Activated CD4-positive, alpha-beta T cell treated with anti-CD3 and anti-CD28 coated beads for 36 hours (primary cell): ENCODE measurements at places on chromosomes 1 and 21. TPM values are rescaled to one million over a fixed set of nuclear protein-coding genes. Genes with fewer than 3 reads are reported as not detected.

DNA sequence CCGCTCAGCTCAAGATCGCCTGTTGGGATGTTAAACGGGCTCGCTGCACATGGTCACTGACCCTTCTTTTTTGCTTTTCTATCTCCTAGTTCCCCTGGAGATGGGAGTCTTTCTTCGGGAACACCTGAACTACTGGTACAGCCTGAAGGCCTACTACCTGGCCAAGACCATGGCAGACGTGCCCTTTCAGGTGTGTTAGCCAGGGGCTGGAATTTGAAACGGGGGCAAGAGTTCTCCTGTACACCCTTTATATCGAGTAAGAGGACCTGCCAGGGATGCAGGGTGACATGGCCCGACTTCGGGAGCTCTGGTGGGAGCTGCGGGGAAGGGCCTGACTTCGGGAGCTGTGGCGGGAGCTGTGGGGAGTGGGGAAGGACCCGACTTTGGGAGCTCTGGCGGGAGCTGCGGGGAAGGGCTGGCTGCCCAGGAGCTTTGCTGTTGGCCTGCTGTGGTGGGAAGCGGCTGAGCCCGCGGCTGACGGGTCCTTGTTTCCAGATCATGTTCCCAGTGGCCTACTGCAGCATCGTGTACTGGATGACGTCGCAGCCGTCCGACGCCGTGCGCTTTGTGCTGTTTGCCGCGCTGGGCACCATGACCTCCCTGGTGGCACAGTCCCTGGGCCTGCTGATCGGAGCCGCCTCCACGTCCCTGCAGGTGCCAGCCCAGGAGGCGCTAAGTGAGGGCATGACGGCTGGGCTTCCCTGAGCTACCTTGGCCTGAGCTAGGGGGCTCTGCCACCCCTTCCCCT lies 24.0 kb downstream of the TFF3 start:
- no peaks in the 10 kb centered on the region for H3K4me1 ChIP-seq
- no peak overlapping the region for H3K4me3 ChIP-seq
- no peak for DNase-seq
- H3K27ac ChIP-seq: no peak overlapping the region
- H3K27me3 ChIP-seq: no peaks in the 10 kb centered on the region
- peaks cover 24% of the 10 kb centered on the region for H3K36me3 ChIP-seq

- no peak for DNase-seq
- peaks cover 13% of the 10 kb centered on the region for H3K36me3 ChIP-seq
- no peak overlapping the region for H3K4me3 ChIP-seq
- no peaks in the 10 kb centered on the region for H3K27me3 ChIP-seq
- H3K4me1 ChIP-seq: peaks cover 13% of the 10 kb centered on the region
Observed at GRCh38 chr1:3863231-3863935, 6.1 kb downstream of the DFFB start.

DNA sequence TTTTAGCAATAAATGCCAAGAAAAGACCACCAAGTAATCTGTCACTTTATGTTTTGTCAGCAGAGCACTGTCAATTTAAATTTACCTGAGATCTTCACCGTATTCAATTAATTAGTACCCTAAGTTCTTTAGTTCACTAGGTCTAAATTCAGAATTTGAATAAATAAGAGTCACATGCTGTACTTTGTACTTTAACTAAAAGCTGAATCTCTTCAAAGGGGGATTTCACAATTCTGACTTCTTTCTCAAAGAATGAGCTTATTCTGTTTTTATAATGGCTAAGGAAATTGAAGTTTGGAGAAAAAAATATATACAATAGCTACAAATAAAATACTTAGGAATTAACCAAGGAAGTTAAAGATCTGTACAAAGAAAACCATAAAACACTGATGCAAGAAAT lies 2.1 kb upstream of the GNG5 start:
- no peaks in the 10 kb centered on the region for H3K27me3 ChIP-seq
- no peak overlapping the region for H3K27ac ChIP-seq
- DNase-seq: no peak
- H3K4me1 ChIP-seq: peaks cover 15% of the 10 kb centered on the region
- H3K36me3 ChIP-seq: peaks cover 9% of the 10 kb centered on the region

GRCh38 chr1:53766831-53767405 lies 28.0 kb upstream of the GLIS1 start:
- H3K27me3 ChIP-seq: no peaks in the 10 kb centered on the region
- H3K4me3 ChIP-seq: no peak overlapping the region
- DNase-seq: no peak
- H3K36me3 ChIP-seq: peaks cover 69% of the 10 kb centered on the region

GRCh38 chr1:199799116-199799515 lies 228.4 kb upstream of the NR5A2 start:
- peaks cover 4% of the 10 kb centered on the region for H3K27me3 ChIP-seq
- H3K27ac ChIP-seq: no peak overlapping the region
- no peak for DNase-seq
- H3K4me3 ChIP-seq: no peak overlapping the region
- H3K4me1 ChIP-seq: no peaks in the 10 kb centered on the region
- no peaks in the 10 kb centered on the region for H3K36me3 ChIP-seq

GRCh38 chr1:114024049-114024448 lies 44.8 kb downstream of the OLFML3 start:
- no peaks in the 10 kb centered on the region for H3K36me3 ChIP-seq
- no peak overlapping the region for H3K27ac ChIP-seq
- DNase-seq: no peak
- no peak overlapping the region for H3K4me3 ChIP-seq

DNA sequence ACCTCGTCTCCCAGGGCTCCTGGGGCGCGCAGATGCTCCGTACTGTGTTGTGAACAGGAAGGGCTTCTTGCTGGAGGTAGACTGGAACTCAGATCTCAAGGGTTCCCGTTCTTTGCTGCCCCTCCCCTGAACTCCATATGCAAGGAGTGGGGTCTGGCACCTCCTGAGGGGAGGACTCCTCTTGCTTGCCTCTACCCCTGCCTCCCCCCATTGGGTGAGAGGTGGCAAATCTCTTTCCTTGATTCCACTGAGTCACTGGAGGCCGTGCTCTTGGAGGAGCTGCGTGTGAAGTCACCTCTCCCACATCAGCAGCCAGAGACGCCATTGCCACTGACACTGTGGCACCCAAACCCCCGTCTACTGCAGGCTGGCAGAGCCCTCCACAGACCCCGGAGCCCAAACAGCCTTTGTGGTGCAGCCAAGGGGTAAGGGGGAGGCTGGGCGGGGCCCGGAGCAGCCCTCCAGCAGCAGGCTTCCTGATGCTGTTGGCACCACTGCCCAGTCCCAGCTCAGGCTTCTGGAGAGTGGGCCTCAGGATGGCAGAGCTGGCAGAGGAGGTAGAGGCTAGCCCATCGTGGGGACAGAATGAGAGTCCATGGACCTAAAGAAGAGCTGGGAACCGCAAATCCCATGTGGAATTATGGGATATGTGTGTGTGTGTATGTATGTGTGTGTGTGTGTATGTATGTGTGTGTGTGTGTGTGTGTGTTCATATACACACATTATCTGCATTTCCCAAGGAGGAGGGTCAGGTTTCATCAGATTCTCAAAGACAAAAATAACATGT lies 104.9 kb upstream of the RUNX3 start:
- no peaks in the 10 kb centered on the region for H3K27me3 ChIP-seq
- H3K4me1 ChIP-seq: peaks cover 59% of the 10 kb centered on the region
- H3K36me3 ChIP-seq: peaks cover 4% of the 10 kb centered on the region

DNA sequence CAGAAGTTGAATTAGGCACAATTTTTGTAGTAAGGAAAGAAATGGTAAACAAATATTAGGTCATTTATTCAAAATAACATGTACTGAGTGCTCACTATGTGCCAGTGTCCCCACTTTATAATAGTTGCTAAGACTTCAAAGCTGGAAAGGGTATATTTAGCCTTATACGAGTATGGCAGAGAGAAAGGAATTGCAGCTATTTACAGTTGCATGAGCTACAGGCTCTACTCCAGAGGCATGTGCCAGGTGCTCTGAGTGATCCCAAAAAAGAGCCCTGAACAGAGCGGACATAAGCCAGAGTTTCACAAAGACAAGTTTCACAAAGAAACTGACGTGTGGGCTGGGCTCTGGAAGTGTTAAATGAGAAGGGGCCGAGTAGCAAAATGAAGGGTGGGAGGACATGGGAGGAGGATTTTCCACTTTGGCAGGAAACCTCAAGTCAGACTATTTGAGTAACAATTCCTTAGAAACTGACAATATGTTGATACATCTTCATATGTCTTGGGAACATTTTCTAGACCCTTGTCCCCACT lies 40.9 kb downstream of the FASLG start:
- H3K27ac ChIP-seq: peak overlapping the region; percentile 97
- peaks cover 4% of the 10 kb centered on the region for H3K27me3 ChIP-seq
- peak overlapping the region; percentile 31 for H3K4me3 ChIP-seq
- peaks cover 50% of the 10 kb centered on the region for H3K4me1 ChIP-seq
- DNase-seq: no peak

DNA sequence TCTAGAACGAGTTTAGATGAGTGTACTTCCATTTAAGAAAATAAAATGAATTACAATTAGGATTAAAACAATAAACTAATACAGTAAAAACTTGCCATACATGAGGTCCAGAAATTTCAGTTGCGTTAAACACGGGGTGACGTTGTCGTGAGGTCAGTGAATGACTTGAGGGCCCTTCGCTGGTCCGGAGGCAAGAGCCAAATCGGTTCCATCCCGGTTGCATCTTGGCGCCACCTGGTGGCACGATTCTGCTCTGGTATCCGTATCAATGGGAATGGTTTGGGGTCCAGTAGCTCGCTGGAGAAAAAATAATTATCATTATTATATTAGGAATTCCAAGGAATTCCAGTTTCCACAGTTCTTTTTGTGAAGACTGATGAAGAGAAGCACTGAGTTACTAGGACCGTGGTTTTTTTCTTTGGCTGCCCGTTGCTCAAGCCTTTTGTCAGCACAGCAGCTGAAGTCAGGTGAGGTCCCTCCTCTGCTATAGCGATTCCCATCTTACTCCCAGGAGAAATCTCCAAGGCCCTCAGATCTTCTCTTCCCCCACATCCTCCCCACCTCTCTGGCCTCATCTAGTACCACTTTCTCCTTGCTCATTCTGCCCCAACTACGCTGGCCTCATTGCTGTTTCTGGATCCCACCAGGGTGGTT lies 161.4 kb downstream of the SLC35F3 start:
- peaks cover 12% of the 10 kb centered on the region for H3K27me3 ChIP-seq
- no peak overlapping the region for H3K4me3 ChIP-seq
- H3K4me1 ChIP-seq: no peaks in the 10 kb centered on the region
- DNase-seq: peak; percentile 84

DNA sequence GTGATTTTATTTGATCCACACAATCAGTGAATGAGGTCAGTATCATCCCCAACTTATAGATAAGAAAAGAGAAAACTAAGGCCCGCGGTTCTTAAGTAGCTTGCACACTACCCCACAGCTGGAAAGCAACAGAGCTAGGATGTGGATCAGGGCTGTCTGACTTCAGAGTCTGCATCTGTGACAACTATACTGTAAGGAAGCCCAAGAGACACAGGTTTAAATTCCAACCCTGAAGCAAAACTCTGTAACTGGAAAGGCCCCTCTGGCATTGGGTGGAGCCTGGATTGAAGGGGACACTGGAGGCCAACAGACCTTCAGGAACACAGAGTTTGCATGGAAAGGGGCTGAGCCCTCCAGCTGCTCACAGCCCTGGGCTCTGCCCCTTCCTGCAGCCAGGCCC lies 40.2 kb downstream of the LGR6 start:
- H3K36me3 ChIP-seq: no peaks in the 10 kb centered on the region
- no peak overlapping the region for H3K27ac ChIP-seq
- no peak overlapping the region for H3K4me3 ChIP-seq
- H3K27me3 ChIP-seq: peaks cover 10% of the 10 kb centered on the region

- H3K27ac ChIP-seq: no peak overlapping the region
- no peaks in the 10 kb centered on the region for H3K36me3 ChIP-seq
- no peak for DNase-seq
- H3K4me1 ChIP-seq: no peaks in the 10 kb centered on the region
Observed at GRCh38 chr1:205416322-205416721, 5.5 kb downstream of the LEMD1 start.

GRCh38 chr1:193451001-193451400 lies 264.6 kb upstream of the B3GALT2 start:
- DNase-seq: no peak
- no peaks in the 10 kb centered on the region for H3K27me3 ChIP-seq
- H3K4me3 ChIP-seq: no peak overlapping the region

GRCh38 chr1:171221665-171222591 lies 26.4 kb upstream of the FMO1 start:
- no peaks in the 10 kb centered on the region for H3K4me1 ChIP-seq
- no peak overlapping the region for H3K27ac ChIP-seq
- no peak overlapping the region for H3K4me3 ChIP-seq
- peaks cover 5% of the 10 kb centered on the region for H3K27me3 ChIP-seq

DNA sequence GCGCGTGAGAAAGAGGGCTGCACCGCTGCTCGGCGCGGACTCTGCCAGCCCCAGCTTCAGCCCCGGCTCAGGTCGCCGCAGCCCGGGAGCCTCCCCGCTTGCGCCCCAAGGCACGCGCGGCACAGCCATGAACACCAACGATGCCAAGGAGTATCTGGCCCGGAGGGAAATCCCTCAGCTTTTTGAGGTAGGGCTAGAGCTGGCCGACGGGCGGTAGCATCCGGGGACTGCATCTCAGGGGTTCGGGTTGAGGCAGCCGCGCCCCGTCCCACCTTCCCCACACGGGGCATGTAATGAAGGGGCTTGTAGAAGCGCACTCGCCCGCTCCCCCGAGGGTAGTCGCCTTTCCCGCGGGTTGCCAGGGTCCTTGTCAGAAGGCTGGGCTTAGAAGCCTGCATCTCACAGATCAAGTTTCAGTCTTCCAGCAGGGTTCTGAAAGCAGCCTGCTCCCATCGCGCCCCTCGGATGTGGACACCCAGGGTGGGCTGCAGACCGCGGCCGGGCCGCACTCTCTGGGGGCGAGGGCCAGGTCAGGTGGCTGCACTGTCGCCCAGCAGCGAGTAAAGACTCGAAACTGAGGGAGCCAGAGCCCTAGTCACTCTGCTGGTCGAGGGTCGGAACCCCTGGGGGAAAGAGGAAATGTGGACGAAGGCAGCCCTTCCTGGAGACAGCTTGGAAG lies 507 bp downstream of the AK5 start:
- no peaks in the 10 kb centered on the region for H3K27me3 ChIP-seq
- peak overlapping the region; percentile 64 for H3K27ac ChIP-seq
- DNase-seq: peak; percentile 66
- H3K4me3 ChIP-seq: peak overlapping the region; percentile 70

The DCST1 gene
- total RNA-seq: not detected

The GBP7 gene
- not detected for total RNA-seq

The EEIG2 gene
- total RNA-seq: 7.6 TPM

The CFAP45 gene
- 0.98 TPM for total RNA-seq

The CFAP298 gene
- 47.9 TPM for total RNA-seq

The EXTL1 gene
- total RNA-seq: not detected

The RHCE gene
- 0.91 TPM for total RNA-seq

The KLF17 gene
- total RNA-seq: not detected

The MNDA gene
- not detected for total RNA-seq

The AMY1A gene
- not detected for total RNA-seq

The TEDDM1 gene
- not detected for total RNA-seq
